ENCODE measurements at places on chromosomes 2 and 18.

DNA sequence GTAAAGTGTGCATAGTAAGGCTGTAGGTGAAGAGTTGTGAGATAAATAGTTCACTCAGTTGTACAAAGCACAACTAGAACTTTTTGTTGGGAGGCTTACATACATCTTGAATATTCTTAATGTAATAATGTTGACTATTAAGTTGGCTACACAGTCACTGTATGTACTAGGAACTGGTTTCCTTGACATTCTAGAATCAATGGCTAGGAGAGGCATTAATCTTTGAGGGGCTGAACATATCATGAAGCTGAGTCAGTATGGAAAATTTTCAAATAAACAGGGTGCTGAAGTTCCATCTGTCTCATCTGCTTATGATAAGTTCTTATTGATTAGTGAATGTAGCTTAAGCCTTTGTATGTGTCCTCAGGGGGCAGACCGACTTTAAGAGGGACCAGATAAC, 23.4 kb downstream of the METTL21A start:
- DNase-seq: no peak

DNA sequence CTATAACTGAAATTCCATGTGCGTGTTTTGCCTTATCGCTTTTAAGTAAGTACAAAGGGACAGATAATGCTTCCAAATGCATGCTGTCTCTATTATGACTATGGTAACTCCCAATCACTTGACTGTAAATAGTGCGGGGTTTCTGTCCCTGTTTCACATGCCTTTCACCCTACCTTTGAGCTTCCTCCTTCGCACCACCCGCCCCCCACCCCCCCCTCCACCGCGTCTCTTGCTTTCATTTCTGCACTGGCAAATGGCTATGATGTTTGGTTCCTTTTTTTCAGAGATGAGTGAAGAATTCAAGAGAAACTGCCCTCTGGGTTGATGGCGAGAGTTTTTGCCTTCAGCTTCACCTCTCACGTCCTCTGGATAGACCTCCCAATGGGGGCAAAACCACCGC, 25.0 kb upstream of the SPP2 start:
- no peak for DNase-seq

GRCh38 chr18:47331026-47331425, 79.6 kb upstream of the SKOR2 start:
- no peak for DNase-seq

GRCh38 chr2:15688924-15689568, 97.4 kb downstream of the DDX1 start:
- DNase-seq: no peak

Data from GDM1 (cell line).